ENCODE measurements at places on chromosomes 3 and 15.

DNA sequence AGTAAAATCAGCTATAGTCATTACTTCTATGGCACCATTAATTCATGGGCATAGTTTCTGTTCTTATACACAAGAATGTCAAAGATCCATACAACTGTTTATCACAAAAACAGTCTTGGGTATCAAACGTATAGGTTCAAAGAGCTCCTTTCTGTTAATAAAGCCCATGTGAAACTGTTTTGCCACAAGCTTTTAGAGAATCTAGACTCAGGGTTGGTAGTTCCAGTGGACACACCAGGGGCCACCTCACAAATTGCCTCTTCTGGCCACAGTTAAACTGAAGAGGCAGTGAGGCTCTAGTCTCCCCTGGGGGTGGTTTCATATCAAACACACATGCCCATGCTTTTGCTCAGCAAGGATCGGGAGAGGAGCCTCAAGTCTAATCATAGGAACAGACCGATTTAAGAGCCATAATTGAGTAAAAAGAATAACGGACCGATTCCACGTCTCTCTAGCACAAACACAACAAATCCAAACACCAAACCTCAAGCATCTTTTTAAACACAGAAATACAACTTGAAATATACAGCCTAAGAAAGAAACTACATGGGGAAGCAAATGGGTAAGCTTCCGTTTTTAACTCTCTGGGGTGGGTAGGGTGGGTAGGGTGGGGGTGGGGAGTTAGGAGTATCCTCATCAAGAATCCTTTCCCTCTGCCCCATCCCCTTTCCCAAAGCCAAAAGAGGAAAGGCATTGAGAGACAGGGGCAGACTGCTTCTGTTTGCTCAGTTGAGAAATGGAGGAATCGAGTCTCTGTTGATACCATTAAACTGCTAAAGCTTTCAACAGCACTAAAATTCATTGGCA is 443.3 kb downstream of the MAGI1 start:
- DNase-seq = peak; percentile 26

DNA sequence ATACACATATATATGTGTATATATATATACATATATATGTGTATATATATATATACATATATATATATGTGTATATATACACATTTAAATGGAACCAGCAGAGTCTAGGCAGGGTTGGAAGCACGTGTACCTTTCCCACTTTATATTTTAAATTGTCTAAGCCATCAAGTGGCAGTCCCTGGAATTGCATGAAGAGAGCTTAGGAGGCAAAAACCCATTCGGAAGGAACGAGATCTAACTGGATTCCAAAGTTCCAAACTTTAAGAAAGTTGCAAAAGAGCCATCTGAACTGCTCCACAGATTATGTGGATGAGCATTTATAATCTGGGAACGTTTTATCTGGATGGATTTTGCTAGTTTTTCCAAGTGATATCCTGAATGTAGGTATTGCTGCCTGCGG is 186.5 kb downstream of the FOXP1 start:
- DNase-seq = no peak

DNA sequence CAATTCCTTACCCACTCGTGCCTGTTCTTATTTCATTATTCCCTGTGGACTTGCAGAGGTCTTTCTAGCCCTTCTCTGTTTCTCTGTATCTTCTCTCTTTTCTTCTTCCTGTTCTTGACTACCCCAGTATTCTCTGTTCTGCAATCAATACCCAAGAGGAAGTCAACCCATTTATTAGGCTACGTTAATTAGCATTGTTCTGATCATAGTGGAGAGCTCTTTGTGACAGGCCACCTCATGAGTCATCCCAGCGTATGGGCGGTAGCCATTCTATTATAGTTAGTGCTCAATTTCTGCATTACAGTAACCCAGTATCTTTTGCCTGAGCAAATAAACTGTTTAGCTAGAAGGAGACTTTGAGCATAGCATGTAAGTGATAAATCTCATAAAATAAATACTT is 259.5 kb upstream of the GRM7 start:
- DNase-seq = no peak

DNA sequence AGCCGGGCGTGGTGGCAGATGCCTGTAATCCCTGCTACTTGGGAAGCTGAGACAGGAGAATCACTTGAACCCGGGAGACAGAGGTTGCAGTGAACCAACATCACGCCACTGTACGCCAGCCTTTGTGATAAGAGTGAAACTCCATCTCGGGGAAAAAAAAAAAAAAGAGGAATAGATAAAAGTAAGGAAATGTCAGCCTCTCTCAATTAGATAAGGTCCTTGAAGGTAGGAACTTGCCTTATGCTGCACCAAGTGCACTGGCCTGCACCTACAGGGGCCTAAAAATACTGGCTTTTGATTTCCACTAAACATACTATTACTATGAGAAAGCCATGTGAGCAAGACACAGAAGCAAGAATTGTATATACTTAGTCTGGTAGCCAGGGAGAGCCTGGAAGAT is 7.1 kb downstream of the RAF1 start:
- no peak for DNase-seq

DNA sequence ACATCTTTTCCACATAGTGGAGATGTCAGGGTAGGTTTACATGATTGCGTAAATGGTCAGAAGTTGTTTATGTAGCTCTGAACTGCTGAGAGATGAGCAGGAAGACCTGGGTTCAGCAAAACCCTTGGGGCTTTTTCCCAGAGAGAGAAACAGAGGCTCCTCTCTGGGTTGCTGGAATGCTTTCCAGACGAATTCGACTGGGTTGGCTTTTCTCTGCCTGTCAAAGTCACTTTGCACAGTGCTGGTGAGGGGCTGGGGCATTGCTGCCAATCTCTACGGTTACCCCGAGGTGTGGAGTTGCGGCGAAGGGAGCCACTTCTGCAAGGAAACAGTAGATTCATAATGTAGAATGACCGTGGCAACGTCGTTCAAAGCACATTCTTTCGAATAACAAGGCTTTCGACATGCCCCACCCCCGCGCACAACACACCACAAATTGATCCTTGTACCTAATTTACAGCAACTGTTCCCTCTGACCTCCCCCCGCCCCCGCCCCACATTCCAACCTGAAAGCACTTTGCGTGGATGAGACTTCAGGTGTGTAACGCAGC is 950 bp upstream of the CNTN4 start:
- no peak for DNase-seq

- DNase-seq = no peak
Measured at GRCh38 chr3:46578973-46579755, 13.1 kb upstream of the LRRC2 start.

DNA sequence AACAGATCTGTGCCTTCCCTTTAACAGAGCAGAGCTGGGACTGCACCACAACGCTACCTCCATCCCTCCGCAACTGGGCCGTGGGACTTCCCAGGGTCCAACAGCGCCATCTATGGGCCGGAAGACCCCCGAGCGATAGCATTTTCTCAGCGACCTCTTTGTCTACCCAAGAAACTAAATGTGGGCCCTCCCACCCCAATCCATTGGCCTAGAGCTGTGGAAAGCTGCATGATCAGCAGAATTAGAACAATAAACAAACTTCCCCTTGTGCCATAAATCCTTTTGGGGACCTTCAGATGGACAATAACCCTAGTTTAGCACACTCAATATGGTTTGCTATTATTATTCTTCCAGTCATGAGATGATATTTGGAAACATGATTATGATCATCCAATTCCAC is 74.8 kb upstream of the NTRK3 start:
- DNase-seq = no peak

- no peak for DNase-seq
Measured at GRCh38 chr3:108552267-108553159, 36.7 kb downstream of the CIP2A start.

DNA sequence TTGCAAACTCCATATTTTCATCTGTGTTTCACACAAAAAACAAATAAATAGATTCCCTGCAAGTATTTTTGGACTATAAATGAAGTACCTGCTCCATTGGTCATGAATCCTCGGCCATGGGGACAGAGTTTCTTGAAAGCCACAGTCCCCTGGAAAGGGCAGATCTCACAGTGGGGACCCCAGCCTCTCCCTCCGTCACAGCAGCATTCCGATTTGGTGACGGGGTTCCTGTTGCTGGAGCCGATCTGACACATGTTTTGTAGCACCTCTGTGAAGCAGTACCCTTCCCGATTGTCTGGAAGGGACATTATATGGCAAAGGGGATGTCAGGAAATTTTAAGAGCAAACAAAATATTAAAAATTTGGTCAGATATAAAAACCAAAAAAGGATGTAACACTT is 96.2 kb downstream of the DUT start:
- no peak for DNase-seq

DNA sequence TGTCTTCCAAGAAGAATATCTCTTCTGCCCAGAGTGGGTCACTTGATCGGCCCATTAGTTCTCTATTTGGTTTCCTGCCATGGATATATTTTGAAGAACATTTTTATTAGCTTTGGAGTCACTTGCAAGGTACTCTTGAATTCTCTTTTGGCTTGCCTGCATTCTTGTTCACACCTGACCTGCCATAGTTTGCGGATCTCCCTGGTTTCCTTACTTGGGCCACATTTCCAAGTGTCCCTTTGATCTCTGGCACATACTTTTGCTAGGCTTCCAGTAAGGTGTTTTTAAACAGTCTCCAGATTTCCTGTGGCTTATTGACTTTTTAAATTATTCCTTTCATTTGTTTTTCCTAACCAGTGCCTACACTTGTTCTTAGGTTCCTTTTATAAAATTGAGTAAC is 488.5 kb upstream of the MDFIC2 start:
- no peak for DNase-seq

DNA sequence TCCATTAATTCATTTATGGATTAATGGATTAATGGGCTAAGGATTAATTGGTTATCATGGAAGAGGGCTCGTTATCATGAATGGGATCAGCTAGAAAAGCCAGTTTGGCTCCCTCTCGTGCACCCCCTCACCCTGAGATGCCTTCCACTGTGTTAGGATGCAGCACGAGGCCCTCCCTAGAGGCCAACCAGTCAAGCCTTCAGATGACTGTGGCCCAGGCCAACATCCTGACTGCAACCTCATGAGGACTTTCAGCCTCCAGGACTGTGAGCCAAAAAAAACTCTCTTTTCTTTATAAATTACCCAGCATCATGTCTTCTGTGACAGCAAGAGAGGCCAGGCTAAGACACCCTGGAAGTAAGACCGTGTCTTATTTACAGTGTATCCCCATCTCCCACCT is 9.0 kb downstream of the EFCAB12 start:
- no peak for DNase-seq

DNA sequence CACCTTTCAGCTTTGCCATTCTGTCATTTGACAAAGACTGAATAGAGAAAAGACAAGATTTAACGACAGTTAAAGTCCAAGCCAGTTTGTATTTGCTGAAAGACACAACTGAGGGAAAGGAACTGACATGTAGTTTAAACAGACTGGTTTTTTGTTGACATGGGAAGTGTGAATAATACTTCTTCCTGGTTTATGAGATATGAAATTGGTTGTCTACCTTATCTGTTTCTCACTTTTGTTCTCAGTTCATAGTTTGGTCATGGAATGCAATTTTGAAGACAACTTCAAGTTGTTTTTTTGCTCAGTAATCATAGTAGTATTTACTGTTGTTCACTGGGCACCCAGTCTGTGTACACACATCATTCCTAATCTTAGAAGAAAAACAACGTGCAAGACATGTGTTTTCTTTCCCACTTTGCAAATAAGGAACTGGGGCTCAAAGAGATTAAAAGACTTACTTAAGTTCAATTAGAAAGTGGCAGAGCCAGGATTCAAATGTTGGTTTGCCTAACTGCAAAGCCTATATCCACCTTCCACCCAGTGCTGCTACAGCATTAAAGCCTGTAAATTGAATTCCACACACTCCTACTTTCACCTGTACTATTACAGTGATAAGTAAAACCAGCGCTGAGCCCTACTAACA is 103.5 kb downstream of the LPP start:
- no peak for DNase-seq

DNA sequence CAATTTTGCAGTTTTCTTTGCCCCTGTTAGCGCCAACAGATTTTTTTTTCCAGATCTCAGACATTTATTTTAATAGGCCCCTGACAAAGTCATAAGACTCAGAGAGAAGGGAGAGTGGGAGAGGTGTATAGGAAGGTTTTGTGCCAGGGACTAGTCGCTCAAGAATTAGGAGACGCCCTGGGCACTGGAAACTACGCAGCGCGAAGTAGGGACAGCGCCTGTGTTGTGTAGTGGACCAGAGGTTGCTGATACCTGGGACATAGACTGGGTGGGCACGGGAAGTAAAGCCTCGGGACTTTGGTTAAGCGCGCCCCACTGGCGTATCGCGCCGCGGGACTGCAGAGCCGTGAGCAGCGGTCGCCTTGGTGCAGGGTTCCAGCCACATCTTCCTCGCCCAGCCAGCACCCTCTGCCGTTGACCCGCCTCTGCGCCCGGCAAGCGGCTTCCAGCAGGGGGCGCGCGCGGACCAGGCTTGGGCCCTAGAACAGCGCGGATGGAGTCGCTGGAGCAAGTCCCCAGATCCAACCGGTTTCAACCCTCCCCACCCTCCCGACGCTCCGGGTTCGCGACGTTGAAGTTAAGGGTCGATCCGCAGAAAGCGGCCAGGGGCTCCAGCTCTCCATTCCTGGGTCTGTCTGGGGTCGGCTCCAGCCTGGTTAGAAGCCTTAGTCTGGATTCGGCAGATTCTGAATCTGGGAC is 3.0 kb upstream of the ISLR2 start:
- peak; percentile 76 for DNase-seq

All from substantia nigra (tissue), 51 donors.